NB4 (cell line): ENCODE measurements at places on chromosomes 7 and 10.

- DNase-seq: no peak
Measured at GRCh38 chr10:49228677-49229076, 40.5 kb upstream of the TMEM273 start.

GRCh38 chr7:7249814-7250213, 67.5 kb downstream of the C1GALT1 start:
- DNase-seq: no peak

DNA sequence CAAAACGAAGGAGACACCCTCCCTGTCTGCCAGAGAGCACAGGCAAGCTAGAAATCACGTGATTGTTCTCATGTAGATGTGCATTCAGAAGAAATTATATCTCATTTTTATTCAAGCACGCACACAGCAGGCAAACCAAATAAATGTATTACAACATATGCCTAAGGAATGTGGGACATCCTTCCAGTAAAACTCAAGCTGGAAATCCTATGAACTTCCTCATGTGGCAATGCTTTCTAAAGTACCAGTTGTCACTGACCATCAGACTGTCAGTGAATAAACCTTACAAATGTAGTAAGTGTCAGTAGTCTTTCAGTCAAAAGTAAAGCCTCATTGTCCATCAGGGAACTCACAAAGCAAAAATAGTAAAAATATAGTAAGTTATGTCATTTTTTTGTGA, 350.1 kb upstream of the POM121L12 start:
- DNase-seq: no peak

- DNase-seq: peak; percentile 52
Measured at GRCh38 chr7:32062150-32062549, 8.1 kb downstream of the PDE1C start.

- DNase-seq: no peak
Measured at GRCh38 chr10:7243139-7243538, 167.7 kb downstream of the SFMBT2 start.

- DNase-seq: no peak
Measured at GRCh38 chr7:50864694-50865093, 82.0 kb upstream of the GRB10 start.

GRCh38 chr10:123888256-123888655, 3.4 kb downstream of the CPXM2 start:
- DNase-seq: no peak

DNA sequence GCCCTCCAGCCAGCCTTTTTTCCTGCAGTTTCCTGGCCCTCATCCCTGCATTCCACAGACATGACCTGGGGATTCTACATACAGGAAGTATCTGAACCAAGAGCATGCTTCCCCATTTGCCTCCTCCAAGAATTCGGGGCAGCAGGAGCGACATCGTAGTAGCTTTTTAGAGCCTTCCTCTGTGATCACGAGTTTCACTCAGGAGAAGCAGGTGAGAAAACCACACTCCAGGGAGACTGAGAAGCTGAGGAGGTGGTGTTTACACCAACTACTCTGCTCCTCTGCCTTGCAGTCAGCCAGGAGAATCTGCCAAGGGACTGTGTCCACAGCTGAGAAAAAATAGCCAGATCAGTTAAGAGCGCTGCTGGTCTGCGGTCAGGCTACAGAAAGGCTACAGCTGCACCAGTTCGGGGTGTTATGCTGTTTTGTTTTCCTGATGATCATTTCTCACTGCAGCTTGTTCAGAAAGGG, 54.1 kb downstream of the HSPA12A start:
- no peak for DNase-seq

- no peak for DNase-seq
Measured at GRCh38 chr7:121485467-121486243, 89.5 kb upstream of the FAM3C start.

DNA sequence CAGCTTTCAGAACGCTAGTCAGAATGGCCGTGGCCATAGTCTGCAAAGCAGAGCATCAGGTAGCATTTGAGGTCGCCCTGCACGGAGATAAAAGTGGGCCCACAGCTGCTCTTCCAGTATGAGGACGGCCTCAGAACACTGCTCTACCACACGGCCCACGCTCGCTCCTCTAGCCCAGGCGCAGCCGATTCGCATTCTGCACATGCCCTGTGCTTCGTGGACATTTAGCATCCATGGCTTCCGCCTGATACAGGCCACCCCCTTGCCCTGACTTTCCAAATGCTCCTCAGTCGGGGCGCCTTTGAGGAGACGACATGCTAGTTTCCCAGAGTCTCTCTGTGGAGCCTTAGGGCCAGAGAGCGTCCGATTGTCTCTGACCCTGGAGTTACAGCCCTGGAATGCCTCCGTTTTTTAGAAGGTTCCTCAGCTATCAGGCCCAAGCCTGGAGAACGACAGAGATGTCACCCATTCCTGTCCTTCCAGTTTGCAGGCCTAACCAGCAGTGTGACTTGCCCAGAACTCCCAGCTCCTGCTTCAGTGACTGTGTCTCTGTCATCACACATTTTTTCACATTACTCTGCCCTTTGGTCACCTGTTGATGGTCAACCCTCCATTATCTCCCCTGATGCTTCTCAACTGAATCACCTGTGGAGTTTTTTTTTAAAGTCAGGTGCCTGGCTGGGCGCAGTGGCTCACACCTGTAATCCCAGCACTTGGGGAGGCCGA, 14.3 kb downstream of the STRA8 start:
- DNase-seq: no peak
